Camera-type eye (tissue), 1 donor: ENCODE measurements at places on chromosomes 4 and X. TPM values are rescaled to one million over a fixed set of nuclear protein-coding genes. Genes with fewer than 3 reads are reported as not detected.

CLDN34 gene
- not detected for total RNA-seq

PDHA2 gene
- total RNA-seq, result not detected

EVC2 gene
- total RNA-seq, result 10.8 TPM

TCEANC gene
- 10.4 TPM for total RNA-seq

TMEM255A gene
- 3.4 TPM for total RNA-seq

UGT2B11 gene
- total RNA-seq, result not detected

NWD2 gene
- 9.1 TPM for total RNA-seq

CYTL1 gene
- 12.9 TPM for total RNA-seq

MAGEB1 gene
- total RNA-seq, result not detected

GPR50 gene
- not detected for total RNA-seq

MAGEA9B gene
- not detected for total RNA-seq

CYSLTR1 gene
- 5.2 TPM for total RNA-seq
